Activated CD4-positive, alpha-beta memory T cell treated with anti-CD3 and anti-CD28 coated beads for 36 hours (primary cell): ENCODE measurements at places on chromosomes 2 and 18. TPM values are rescaled to one million over a fixed set of nuclear protein-coding genes. Genes with fewer than 3 reads are reported as not detected.

DNA sequence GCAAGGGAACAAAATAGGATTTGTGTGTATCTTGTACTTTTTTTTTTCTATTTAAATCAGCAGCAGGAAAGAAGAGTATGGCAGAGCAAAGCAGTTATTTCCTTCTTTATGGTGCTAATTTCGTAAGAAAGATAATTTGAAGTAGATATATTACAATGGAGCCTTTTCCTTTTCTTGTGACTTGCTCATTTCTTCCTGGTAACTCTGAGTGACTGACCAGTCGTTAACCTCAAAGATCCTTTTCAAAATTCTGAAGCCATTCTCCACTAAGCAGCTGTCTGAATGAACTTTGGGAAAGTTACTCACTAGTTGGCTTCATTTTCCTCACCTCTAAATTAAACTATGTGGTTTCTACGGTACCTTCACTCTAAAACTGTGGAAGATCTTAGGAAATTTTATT lies 24.6 kb downstream of the AFTPH start:
- no peak for DNase-seq

- no peak for DNase-seq
These were observed 92.7 kb upstream of the PARD3B start for GRCh38 chr2:204452464-204453023.

GRCh38 chr2:64763126-64763525 lies 109.4 kb upstream of the SERTAD2 start:
- no peak for DNase-seq

DNA sequence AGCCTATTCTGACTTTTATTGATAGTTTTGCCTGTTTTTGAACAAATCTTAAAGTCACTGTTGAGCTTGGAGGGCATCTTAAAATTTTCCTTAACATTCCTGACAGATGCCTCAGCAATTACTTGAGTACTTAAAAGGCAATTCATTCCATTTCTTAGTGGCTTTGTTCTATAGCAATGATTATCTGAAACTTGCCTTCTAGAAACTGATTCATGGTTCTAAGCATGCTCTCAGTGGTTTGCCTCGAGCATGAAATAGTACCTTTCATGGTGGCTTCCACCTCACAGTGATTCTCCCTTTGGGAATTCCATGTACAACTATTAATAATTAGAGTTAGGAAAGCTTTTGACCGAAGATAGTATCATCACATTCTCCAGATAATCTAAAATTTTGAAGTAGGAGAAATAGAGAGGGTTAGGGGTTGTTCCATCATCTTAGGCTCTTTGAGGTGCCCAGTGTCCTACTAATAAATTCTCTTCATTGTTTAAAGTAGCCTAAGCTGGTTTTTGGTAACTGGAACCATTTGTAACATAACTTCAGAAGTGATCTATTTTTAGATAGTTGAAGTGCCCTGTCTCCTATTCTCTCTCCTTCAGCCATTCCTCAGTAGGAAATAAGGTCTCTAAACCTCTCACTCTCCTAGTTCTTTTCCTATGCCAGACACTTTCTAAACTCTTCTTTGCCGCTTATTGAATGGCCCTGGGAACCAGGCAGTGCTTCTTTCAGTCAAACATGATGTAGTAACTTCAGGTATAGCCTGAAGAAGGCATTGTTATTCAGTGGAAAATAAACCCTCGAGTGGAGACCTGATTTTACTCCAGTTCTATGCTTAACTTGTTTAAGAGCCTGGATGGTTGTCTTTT lies 156.1 kb downstream of the HAUS1 start:
- DNase-seq: no peak

DNA sequence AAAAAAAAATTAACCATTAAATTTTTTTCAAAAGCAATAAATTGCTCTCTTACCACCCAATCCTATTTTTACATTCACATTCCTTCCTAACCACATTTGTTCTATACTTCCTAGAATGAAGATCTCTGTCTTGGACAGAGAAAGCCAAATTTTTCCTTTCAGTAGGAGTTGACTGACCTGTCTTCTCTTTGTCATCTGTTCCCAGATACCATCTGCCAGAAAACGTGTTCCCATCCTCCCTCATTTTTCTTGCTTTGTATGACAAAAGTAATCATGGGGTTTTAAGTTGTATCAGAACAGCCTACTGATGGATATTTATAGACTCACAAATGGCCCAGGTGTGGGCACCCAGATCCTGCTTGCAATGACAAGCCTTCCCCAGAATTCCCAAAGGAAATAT lies 182.1 kb downstream of the CYP26B1 start:
- DNase-seq: no peak

GRCh38 chr2:156901373-156902031 lies 356.0 kb upstream of the GALNT5 start:
- DNase-seq: no peak

- no peak for DNase-seq
These were observed 1.1 kb downstream of the HNRNPLL start for GRCh38 chr2:38601463-38602135.

DNA sequence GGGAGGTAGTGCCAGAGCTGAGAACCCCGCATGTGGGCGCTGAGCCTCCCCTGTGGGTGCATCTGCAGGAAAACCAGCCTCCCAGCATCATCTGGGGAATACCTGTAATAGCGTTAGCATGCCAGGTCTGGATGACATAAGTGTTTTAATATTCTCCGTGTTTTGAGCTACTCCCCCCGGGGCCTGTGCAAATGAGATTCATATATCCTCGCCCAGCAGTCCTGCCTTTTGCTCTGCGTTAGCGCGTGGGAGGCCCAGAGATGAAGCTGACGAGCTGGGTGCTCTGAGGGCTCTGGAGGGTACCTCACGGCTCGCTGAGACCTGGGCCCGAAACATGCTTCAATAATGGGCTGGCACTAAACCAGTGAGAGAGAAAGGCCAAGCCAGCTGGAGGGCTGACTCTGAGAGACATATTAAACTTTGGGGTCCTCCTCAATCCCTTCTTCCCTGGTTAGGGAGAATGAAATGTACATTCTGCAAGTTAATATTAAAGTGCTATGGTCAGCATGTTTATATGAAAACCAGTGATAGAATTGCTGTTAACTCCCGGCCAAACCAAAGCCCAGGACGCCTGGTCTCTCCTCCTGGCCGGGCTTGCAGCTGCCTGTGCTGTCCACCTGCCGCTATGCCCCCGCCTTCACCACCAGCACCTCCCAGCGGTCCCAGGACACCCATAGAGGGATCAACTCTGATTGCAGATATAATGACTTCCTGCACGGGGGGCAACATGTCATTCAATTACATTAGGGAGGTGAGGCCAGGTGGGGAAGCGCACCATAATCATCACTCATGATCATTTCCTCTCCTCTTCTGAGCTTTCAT lies 77.0 kb downstream of the EDAR start:
- DNase-seq: no peak

DNA sequence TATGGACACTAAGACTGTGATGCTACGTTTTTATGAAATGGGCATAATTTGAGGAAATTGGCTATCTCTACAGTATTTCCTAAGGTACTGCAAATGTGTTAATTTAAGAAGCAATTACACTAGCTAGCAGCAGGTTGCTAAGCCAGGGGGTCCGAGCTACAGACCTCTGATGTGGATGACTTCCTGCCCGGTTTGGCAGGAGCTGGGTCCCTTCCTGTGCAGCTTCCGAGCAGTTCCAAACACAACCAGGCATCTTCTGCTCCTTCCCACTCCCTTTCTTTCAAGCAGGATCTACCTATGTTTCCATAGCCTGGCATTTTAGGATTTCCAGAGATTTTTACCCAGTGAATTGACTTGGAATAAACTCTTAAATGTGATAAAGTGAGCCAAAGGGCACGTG lies 55.7 kb downstream of the SCN2A start:
- no peak for DNase-seq

DNA sequence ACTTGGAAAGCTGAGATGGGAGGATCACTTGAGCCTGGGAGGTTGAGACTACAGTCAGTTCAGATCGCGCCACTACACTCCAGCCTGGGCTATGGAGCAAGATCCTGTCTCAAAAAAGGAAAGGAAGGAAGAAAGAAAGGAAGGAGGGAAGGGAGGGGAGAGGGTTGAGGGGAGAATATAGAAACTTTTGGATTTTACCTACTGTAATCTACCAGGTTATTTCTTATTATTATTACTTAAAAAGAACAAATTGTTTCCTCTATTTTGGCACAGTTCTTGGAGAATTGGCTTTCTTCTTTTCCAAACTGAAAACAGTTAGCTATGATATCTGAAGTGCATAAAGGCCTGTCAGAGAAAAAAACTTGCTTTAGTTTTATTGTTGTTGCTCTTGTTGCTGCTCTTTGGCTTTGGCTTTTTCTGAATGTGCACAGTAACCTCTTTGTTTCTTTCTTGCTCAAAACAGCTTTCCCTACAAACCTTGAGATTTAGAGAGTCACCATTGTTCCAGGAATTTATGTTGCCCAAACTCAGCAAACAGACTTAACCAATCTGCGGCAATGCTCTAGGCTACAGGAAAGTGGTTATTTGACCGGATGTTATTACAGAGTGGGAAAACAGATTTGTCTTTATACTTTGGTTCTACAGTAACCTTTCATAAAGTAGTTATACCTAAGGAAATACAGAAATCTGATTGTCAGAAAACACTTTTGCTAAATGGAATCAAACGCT lies 214.9 kb downstream of the XIRP2 start:
- no peak for DNase-seq

DNA sequence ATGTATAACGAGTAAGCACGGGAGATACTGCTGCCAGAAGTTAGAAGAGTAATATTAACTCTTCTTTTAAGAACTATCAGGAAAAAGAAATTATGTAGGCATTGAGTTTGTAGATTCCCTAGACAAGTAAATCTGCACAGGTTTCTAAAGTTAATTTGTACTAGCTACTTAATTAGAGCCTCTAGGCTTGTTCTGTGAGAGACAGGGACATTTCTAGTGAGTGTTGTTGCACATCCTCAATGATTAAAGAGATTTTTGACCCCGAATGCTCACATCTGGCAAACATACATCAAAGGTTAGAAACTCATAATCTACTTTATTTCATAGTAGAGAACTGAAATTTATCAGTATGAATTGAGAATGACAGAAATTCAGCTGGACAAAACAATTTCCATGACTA lies 669.0 kb upstream of the CDH7 start:
- no peak for DNase-seq

DNA sequence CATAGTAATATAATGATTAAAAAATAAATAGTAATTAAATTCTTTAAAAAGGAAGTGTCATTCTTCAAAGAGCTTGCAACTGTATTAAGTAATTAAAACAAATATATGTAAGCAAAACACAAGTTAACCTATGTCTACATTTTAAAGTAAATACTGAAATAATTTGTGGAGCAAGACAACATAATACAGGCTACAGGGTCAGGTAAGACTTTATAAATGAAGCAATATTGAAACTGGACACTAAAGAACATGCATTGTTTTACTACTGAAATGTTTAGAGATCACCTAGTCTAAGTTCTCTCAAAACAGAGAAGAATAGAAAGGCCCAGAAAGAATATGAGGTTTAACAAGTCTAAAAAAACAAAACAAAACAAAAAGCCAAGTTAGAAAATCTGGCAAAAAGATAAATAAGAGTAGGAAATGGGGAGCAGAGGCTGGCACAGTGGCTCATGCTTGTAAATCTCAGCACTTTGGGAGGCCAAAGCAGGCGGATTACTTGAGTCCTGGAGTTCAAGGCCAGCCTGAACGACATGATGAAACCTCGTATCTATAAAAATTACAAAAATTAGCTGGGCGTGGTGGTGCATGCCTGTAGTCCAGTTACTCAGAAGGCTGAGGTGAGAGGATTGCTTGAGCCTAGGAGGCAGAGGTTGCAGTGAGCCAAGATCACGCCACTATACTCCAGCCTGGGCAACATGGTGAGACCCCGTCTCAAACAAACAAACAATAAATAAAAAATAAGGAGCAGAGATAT lies 34.4 kb downstream of the VPS54 start:
- DNase-seq: no peak

GRCh38 chr2:24792542-24792873 lies 683 bp downstream of the PTRHD1 start:
- no peak for DNase-seq

- DNase-seq: no peak
These were observed 10.5 kb downstream of the NAPG start for GRCh38 chr18:10536280-10536679.

DNA sequence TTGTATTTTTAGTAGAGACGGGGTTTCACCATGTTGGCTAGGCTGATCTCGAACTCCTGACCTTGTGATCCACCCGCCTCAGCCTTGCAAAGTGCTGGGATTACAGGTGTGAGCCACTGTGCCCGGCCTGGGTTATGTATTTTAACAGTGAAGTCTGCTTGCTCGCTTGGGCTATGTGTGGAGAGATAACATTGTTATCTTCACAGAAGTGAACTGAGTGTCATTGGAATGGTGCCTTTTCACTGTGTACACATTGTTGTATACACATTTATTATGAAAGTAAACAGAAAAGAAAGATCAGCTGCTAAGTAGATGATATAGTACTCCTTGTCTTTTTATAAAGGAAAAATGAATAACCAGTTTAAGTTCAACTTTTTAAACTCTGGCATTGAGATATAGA lies 30.4 kb downstream of the RNF138 start:
- DNase-seq: no peak

GRCh38 chr2:131400849-131401248 lies 36.9 kb upstream of the RAB6D start:
- DNase-seq: no peak

GRCh38 chr18:62342884-62343283 lies 17.8 kb downstream of the TNFRSF11A start:
- DNase-seq: no peak

DNA sequence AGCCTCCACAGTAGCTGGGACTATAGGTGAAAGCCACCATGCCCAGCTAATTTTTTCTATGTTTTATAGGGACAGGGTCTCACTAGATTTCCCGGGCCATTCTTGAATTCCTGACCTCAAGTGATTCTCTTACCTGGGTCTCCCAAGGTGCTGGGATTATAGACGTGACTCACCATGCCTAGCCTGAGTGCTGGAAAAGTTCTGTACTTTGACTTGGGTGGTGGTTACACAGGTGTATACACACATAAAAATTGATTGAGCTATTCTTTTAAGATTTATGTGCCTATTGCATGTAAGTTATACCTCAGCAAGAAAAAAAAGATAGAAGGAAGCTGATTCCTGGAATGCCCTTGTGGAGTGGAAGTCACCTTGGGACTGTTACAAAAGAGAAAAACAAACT lies 34.8 kb upstream of the KCNF1 start:
- no peak for DNase-seq

DNA sequence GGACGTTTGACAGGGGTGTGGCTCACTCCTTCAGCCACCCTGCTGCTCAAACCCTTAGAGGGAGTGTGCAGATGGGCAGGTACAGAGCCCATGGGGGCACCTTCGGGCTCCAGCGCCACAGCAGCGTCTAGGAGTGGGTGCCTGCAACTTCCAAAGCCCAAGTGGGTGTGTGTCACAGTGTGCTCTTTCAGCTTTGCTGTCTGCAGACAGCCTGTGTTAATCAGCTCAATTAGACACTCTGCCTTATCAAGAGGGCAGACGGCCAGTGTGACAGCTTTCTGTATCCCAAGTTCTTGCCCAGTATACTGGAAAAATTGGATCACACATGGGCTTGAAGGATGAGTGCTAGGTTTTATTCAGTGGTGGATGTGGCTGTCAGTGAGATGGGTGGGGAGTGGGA lies 96.7 kb downstream of the AP1S3 start:
- DNase-seq: no peak

VIT gene
- not detected for total RNA-seq

KCNJ13 gene
- total RNA-seq: not detected

PARD3B gene
- total RNA-seq: 0.07 TPM

UGT1A3 gene
- total RNA-seq: not detected

PECR gene
- 23.3 TPM for total RNA-seq

MYOM1 gene
- 1.2 TPM for total RNA-seq

DYSF gene
- not detected for total RNA-seq

DNER gene
- not detected for total RNA-seq

TEX44 gene
- total RNA-seq: not detected

RETSAT gene
- 22.8 TPM for total RNA-seq

SERPINE2 gene
- 16.4 TPM for total RNA-seq
